ENCODE measurements at places on chromosomes 2 and 18.

- DNase-seq, result no peak
Measured at GRCh38 chr2:77268626-77269025, 253.6 kb downstream of the LRRTM4 start.

- no peak for DNase-seq
Measured at GRCh38 chr2:105496271-105496670, 97.4 kb upstream of the FHL2 start.

- no peak for DNase-seq
Measured at GRCh38 chr2:39685126-39685525, 19.4 kb downstream of the TMEM178A start.

DNA sequence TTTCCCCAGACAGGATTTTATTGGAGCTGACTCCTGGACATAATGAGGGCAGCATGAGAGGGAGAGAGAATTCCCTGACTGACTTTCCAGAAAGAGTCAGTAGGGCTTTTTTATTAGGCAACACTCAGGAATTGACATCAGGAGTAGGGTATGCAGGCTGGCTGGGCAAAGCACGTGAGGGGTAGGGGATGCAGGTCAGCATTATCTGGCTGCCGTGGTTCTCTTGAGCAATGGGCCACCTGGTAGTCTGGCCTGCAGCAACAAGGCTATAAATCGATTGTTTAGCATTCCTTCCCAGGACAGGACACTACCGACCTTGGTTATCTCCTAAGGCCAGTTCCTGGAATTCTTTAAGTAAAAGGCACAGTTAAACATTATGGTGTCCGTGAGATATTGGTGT, 160.8 kb upstream of the AGAP1 start:
- DNase-seq, result no peak

DNA sequence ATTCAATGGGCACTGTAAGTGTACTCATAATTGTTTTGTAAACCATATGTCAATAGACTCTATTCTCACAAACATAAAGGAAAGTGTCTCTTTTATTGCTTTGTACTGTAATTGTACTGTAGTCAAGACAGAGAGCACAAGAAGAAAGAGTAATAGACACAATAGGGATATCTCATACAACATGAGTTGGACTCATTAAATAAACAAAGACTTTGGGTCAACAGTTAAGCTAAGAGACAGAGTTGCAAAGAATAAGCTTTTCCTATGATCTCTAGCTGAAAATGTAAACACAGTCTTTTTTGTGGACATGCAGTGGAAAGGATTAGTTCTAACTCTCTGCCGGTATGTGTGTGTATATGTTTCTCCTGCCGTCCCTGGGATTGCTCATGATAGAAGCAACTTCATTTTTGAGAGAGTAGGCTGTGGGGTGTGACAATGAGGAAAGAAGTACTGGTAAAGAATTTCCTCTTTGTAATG, 13.9 kb upstream of the KYNU start:
- no peak for DNase-seq

GRCh38 chr2:126602334-126602733, 53.6 kb upstream of the GYPC start:
- no peak for DNase-seq

GRCh38 chr2:7943446-7943845, 738.4 kb upstream of the ID2 start:
- DNase-seq, result no peak

DNA sequence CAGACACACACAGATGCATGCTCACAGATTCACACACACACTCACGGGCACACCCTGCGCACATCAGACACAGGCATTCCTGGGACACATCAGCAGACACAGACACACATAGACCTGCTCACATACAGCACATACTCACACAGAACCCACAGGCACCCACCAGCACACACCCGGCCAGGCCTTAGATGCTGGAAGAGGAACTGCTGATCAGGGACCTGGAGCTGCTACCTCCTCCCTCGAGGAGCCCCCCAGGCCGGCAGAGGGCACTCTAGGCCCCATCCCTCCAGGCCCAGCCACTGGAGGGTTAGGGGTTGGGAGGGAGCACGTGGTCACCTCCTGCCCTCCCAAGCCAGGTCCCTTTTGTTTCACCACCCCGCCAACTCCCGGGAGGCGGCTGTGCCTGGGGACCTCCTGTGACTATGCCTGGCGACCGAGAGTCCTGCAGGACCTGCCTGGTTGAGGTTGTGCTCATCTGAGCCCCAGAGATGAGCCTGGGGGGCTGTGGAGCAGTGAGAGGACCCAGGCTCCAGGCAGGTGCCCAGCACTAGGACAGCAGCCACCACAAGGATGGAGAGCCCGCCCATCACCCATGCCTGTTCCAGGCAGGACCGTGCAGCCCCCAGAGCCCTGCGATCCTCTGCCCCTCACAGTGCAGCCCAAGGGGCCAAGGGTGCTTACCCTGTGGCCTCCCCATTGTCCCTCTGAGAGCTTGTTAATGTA, 21.0 kb upstream of the PTMA start:
- DNase-seq, result peak; percentile 40

GRCh38 chr2:64488050-64488974, 34.4 kb downstream of the LGALSL start:
- peak; percentile 68 for DNase-seq

- DNase-seq, result no peak
Measured at GRCh38 chr2:84497285-84497684, 19.0 kb upstream of the DNAH6 start.

DNA sequence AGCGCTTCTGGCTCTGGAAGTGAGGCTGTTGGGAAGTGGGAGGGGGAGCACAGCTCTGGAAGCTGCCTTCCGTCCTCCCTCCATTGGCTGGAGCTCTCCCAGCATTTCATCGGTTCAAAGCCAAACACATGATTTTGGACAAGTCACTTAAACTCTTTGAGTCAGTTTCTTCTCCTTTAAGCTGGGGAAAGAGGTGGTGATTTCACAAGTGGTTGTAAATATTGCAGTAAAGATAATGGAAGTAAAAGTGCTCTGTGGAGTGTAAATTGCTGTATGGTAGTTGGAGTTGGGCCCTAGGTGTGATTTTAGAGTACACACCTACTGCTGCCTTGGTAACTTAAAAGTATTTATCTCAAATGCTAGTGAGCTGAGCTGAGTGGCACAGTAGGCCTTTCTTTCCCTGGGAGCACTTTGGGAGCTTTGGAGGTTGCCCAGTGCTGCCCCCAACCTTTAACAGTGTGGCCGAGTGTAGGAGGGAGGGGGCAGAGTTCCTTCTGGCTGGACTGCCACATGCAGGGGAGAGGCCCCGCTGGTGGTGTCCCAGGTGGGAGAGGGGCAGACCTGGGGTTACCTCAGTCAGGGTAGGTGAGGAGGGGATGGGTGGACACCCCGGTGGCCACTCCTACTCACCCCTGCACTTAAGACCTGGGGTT, 54.7 kb downstream of the ASAP2 start:
- no peak for DNase-seq

- DNase-seq, result no peak
Measured at GRCh38 chr2:187838690-187839089, 284.5 kb upstream of the TFPI start.

GRCh38 chr18:56676639-56677038, 25.5 kb downstream of the WDR7 start:
- no peak for DNase-seq

DNA sequence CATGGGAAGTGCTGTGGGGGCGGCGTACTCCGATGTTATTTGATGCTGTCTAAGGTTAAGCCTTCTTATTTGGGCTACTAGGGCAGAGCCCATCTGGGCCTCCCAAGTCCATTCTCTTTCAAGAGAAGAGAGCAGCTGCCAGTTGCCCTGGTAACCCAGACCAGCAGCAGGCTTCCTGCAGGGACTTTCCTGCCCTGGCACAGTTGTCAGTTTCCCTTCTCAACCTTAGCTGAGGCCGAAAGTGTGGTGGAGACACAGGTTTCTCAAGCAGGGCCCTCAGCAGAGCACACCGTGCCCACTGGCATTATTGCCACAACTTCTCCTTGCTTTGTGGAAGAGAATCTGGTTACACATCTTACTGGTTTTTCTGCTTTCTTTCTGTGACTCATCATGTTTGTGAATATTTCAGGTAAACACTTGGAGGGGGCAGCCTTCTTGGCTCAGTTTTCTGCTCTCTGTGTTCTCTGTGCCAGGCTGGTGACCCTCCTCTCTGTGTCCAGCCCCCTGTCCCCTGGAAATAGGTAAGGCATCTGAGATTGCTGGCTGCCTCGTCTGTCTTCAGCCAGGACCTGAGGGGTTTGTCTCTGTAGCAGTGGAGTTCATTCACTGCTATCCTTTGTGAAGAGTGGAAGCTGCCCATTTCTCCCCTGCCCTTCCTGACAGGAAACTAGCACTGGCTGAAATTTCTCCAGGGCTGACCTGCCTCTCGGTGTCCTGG, 111.0 kb downstream of the B3GNT2 start:
- DNase-seq, result no peak

- DNase-seq, result no peak
Measured at GRCh38 chr18:63301434-63301833, 18.1 kb downstream of the BCL2 start.

DNA sequence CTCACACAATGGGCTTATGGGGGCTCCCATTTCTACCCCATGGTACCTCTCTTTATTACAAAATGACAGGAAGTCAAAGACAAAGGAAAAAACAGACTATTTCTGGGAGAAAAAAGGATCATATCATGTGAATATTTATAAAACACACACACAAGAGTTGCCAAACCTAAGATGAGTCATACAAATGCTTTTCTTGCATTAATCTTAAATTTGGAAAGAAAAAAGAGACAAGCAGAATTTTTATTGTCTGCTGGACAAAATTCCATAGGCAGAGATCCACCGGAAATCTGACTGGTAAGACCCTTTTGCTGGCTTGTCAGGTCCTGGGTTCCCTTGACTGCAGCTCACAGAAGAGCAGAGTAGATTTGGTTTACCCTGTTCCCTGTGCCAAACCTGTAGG, 1732.3 kb upstream of the PIK3C3 start:
- DNase-seq, result no peak

DNA sequence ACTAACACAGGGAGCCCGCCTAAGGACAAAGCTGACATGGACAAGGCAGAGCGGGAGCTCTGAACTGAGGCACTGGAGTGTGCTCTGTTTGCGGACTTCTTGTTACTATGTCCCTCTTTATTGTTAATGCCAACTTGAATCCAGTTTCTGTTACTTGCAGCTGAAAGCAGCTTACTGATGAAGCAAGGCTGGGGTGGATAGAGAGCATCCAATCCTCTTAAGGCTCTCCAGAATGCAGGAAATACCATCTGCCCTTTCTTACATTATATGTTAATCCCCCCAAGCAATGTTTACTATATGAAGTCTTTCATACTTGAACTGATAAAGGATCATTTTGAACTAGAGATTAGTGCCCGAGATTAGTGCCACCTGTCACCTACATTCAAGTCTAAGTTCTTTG, 9.4 kb downstream of the FAM210A start:
- DNase-seq, result no peak

DNA sequence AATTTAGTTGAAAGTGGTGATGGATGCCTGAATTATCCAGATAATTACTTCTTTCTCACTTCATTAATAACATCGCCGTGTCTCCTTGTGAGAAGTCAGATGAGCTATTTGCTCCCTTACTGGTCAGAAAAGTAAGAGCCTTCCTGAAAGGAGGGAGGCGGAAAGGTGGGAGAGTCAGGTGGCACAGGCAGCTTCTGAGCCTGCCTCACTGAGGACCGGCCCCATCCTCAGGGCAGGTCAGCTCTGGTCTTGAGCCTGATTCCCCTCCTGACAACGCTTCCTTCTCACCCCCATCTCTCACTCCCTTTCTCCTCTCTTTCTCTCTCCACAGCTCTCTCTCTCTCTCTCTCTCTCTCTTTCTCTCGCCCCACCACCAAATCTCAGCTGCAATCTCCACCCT, 10.1 kb upstream of the APOB start:
- no peak for DNase-seq

DNA sequence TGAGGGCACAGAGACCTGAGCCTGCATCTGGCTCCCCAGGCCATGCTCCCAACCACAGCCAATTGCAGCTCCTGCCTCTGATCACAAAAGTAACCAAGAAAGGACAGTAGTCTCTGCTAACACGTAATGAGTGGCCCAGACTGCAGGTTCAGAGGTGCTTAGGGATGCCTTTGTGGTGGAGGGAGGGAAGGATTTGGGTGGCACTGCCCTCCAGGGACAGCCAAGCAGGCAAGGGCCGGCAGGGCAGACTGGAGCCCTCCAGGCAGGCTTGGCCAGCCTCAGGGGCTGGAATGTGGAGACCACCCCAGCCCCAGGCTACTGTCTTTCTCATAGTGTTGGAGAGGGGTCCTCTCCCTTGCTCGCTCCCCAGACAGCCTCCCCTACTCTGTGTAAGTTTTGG, 114.5 kb upstream of the SMAD2 start:
- DNase-seq, result no peak

DNA sequence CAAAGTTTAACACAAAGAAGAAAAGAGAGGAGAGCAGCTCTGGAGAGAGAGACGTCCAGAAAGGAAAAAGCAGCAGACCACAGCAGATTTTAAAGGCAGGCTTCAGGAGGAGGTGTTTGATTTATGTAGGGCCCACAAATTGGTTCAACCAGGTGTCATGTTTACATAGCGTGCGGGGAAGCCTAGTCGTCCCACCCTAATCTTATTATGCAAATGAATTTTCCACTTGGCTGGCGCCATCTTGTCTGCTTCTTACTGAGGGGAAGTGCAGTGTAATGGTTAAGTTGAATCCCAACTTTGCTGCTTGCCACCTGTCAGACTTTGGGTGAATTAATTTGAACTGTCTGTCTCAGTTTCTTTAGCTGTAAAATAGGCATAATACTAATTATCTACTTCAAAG, 282.4 kb upstream of the CYRIA start:
- no peak for DNase-seq

- no peak for DNase-seq
Measured at GRCh38 chr2:20456636-20457426, 10.0 kb downstream of the RHOB start.

DNA sequence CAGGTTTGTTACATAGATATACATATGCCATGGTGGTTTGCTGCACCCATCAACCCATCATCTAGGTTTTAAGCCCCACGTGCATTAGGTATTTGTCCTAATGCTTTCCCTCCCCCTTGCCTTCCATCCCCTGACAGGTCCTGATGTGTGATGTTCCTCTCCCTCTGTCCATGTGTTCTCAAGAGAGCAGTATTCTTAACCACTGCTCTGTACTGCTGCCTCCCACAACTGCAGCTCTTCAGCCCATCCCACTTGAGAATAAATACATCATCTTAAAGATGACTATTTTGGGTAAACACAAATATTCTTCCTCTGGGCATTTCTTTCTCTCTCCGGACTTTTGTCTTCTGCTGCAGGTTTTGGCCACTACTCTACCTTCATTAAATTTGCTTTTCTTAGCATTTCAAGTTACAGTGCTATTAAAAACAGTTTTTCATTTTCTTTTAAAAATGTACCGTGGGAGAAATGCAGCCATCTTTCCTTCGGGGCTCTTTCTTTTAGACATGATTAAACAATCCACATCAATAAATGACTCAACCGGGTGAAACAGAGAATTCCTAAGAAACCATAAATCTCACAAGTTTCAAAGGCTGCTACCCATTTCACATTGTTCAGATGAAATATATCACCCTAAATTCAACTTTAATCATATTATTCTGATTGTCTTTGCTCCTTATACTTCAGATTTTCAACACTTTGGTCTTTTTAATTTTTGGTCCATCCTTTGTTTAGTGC, 323.4 kb downstream of the GALNT13 start:
- no peak for DNase-seq

- no peak for DNase-seq
Measured at GRCh38 chr2:206392118-206392517, 51.2 kb upstream of the ADAM23 start.

Data from stimulated activated CD8-positive, alpha-beta memory T cell treated with anti-CD3 and anti-CD28 coated beads, Interleukin-4, amount 100 ng/mL, for 1 hour (primary cell).